Smooth muscle cell of trachea (primary cell): ENCODE measurements at places on chromosomes 11 and 22. TPM values are rescaled to one million over a fixed set of nuclear protein-coding genes. Genes with fewer than 3 reads are reported as not detected.

The TH gene
- under 0.01 TPM in 1 of 2 replicates, not detected in the other for total RNA-seq

The OR51E1 gene
- not detected in 2 replicates for total RNA-seq

The AP2A2 gene
- total RNA-seq, result 38.3 and 45.8 TPM in 2 replicates

The HINFP gene
- 14.4 and 18.5 TPM in 2 replicates for total RNA-seq

The ZNF280A gene
- total RNA-seq, result under 0.01 and 0.15 TPM in 2 replicates

The MS4A5 gene
- total RNA-seq, result not detected in 2 replicates

The VPREB1 gene
- not detected in 2 replicates for total RNA-seq

The TPBGL gene
- under 0.01 TPM in 1 of 2 replicates, not detected in the other for total RNA-seq

The ASPHD2 gene
- 0.87 and 2.2 TPM in 2 replicates for total RNA-seq

The TMEM225 gene
- not detected in 2 replicates for total RNA-seq

The CALCA gene
- total RNA-seq, result not detected in 2 replicates

The EXPH5 gene
- total RNA-seq, result 2.3 and 4.7 TPM in 2 replicates

The CCDC89 gene
- total RNA-seq, result 6.0 and 17.9 TPM in 2 replicates

The APOL5 gene
- 0.17 TPM in 1 of 2 replicates, not detected in the other for total RNA-seq

The RBMXL2 gene
- not detected in 2 replicates for total RNA-seq

The FXYD2 gene
- total RNA-seq, result 0.33 and 0.44 TPM in 2 replicates

The SPA17 gene
- total RNA-seq, result 7.4 and 29.2 TPM in 2 replicates

The ARHGEF17 gene
- total RNA-seq, result 34.6 and 44.7 TPM in 2 replicates

The TUBA8 gene
- 0.66 TPM in 1 of 2 replicates, not detected in the other for total RNA-seq

The SYCE3 gene
- not detected in 2 replicates for total RNA-seq

The HMGXB4 gene
- 15.7 and 26.2 TPM in 2 replicates for total RNA-seq

The HPX gene
- 0.44 and 1.7 TPM in 2 replicates for total RNA-seq

The LDHAL6A gene
- total RNA-seq, result not detected in 2 replicates

The RAPSN gene
- total RNA-seq, result 0.17 TPM in 1 of 2 replicates, not detected in the other

The TPH1 gene
- under 0.01 TPM in 2 replicates for total RNA-seq

The ALDH3B1 gene
- 21.5 and 50.0 TPM in 2 replicates for total RNA-seq

The OR5P2 gene
- total RNA-seq, result not detected in 2 replicates

The PDGFB gene
- 0.29 TPM in 1 of 2 replicates, not detected in the other for total RNA-seq

The CCDC87 gene
- total RNA-seq, result 0.29 and 1.2 TPM in 2 replicates

The NADSYN1 gene
- total RNA-seq, result 63.7 and 126 TPM in 2 replicates

The CHRM4 gene
- total RNA-seq, result 0.15 and 0.33 TPM in 2 replicates

The NPTXR gene
- total RNA-seq, result 0.29 and 2.8 TPM in 2 replicates

The KRTAP5-9 gene
- not detected in 2 replicates for total RNA-seq

The SLC37A2 gene
- 1.5 and 2.0 TPM in 2 replicates for total RNA-seq

The OR2AG2 gene
- total RNA-seq, result 0.15 and 0.33 TPM in 2 replicates

The WNT11 gene
- total RNA-seq, result under 0.01 and 0.50 TPM in 2 replicates

The TBX10 gene
- total RNA-seq, result not detected in 2 replicates
